ENCODE measurements at places on chromosomes 7 and 10.
A peak's percentile ranks its signal among the peaks of the same experiment; 100 is the strongest.

DNA sequence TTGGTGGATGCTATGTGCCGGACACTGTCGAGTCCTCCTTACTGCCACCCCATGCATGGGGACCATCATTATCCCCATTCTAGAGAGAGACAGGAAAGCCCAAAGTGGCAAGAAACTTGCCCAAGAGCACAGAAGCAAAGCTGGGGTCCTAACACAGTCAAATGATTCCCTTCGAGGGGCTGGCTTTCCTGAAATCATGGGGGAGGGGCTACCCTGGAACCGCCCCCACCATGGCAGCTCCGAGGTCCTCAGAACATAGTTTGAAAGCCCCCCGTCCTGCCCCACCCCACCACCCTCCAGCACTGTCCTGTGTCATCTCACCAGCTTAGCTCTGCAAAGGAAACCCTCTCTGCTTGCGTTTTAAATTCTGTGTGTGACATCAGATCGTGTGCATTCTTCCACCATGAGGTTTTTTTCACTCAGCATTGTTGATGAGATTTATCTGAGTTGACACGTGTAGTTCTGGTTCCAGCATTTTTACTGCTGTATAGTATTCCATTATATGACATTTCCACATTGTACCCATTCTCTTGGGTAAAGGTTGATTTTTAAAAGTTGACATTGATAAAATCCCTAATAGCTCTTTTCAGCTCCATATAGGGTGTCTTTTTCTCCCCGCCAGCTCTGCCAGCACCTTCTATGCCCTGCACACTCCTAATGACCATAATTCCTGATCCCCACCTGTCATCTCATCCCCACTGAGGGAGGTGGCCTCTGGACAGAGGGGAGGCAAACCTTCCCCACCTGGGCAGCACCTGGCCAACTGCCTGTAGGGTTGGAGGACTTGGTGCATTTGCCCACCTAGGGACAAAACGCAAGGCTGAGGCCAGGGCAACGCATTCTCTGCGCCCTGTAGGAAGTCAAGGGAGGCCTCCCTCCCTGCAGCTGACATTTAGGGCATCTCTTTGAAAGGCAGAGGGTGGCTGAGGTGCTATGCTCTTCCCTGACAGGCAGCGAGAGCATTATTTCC lies 100.2 kb upstream of the GPR26 start:
- no peak for DNase-seq

DNA sequence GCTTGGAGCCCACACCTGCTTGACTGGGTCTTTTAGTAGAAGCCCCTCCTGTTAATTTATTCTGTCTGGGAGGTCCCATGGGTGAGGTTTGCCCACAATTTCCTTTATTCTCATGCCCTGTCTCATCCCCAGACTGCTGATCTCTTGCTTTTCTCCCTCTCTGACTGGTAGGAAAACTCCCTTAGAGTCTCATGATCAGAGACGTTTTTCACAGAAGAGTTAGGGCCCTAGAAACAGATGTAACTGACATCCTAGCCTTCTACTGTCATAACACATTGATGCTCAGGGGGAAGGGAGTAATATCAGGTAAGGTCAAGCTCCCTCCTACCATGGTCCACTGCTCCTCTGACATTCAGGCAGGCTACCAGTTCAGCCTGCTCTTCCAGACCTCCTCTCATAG lies 43.7 kb upstream of the WASL start:
- DNase-seq: no peak

- no peak for DNase-seq
These were observed 655 bp downstream of the SP8 start for GRCh38 chr7:20786049-20786412.

DNA sequence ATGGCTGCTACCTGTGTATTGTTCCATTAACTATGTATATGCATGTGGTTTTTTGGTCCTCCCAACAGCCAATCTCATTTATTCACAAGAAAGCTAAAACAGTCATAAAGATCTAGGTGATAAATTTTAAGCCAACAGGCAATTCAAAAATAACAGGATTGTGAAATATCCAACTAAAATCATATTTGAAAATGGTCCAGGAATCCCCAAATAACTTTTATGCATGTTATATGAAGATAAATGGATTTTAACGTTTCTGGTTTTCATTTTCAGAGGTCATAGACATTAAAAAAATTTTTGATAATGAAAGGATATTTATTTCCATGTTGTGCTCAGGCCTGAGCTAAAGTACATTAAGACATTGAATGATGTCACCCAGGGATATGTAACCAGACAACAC lies 96.8 kb upstream of the JAZF1 start:
- DNase-seq: no peak

DNA sequence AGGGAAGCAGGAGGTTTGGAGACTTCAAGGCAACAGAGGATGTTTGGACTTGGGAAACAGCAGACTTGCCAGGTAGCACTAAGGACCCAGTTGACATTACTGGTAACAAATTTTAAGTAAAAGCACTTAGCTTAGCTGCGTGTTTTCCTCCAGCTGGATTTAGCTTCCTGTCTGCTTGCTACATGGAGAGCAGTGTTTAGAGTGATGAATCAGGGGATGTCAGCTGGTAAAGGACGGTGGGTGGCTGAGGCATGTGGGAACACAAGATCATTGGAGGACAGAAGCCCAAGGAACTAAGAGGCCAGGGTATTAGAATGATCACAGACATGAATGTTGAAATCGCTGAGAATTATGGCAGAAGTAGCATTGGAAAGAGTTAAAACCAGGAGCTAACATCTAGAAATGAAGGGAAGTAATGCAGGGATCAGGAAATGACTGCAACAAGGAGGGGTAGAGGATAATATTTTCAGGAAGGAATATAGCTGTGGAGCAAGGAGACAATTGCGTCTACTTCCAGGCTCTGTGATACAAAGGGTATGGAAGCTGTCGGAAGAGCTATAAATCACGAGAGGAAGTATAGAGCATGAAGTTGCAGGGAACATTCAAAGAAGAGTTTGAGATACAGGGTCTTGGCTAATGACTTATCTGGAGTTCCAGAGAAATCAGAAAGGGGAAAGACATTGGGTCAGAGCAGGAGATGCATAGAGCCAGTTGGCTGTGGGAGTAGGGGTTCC lies 34.4 kb downstream of the CALD1 start:
- DNase-seq: no peak

- no peak for DNase-seq
These were observed 1.5 kb downstream of the PTPN12 start for GRCh38 chr7:77538281-77539212.

GRCh38 chr7:372932-373791 lies 83.2 kb downstream of the FOXL3 start:
- DNase-seq: no peak

DNA sequence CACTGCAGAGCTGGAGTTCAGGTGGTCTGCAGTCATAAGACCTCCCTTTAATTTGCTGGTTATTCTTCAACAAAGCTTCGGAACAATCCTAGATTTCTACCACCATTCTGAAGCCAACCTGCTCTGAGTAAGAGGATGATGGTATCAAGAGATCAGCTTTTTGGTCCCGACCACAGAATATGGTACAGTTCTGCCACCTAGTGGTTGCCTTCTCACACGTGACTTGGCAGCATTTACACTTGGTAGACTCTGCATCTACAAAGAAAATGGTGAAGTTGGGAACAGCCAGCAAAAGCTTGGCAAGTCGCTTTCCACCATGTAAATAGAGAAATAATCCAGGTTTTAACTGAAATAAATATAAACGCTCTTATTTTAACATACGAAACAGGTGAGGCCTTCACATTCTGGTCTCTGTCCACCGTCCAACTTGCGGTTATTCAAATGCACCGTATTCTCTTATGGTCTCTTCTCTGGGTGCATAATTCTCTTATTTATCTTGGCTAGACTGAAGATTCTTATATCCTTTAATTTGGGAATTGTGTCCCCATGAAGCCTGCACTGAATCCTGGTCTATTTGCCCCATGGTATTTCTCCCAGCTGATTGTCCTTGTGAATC lies 173.9 kb upstream of the GRM3 start:
- no peak for DNase-seq

GRCh38 chr7:145050415-145050814 lies 214.6 kb upstream of the TPK1 start:
- DNase-seq: no peak

DNA sequence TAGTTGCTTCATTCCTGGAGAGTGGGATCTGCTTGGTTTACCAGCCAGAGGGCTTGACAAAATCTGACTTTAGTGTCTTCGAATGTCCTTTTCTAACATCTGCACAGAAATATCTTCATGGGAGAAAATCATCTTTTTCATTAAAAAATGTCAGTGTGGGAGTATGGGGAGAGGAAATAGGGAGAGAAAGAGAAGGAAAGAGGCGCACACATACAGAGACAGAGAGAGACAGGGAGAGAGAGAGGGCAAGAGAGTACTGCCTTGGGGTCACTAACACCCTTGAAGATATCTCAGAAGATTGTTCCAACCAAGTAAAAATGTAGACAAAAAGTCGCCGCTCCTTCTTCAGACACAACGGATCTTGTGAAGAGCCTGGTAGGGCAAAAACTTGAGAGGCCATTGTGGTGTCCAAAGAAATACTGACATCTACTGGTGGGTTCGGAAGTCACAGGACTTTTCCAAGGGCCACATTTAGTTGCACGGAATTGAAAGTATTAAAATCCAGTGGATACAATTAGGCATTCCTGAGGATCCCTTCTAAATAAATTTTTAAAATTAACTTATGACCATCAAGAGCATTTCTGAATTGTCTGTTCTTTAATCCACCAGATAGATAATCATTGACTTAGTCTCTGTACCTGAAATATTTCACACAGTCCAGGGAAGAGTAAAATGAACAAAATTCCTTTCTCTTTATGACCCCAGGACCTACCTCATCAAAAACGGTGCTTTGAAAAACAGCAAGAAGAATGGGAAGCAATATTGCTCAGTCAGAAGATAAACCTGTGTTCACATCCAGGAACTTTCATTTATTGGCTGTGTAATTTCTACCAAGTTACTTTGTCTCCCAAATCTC lies 29.7 kb downstream of the VIM start:
- peak; percentile 25 for DNase-seq

DNA sequence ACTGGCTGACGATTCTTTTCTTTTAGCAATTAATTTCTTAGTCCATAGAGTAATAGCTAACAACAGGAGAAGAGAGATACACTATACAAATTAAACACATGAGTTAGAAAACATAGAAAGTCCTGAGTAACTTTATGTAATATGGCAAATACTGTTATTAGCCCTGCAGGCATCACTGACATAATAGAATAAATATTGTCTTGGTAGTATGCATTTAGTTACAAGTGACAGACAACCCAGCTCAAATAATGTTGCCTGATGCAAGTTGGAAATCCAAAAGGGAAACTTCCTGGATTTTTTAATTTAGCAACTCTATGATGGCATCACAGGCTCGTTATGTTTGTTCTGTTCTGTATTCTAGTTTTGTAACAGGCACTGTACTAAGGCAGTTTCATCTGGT lies 95.1 kb downstream of the DKK1 start:
- DNase-seq: no peak

- no peak for DNase-seq
These were observed 72.6 kb downstream of the FOXL3 start for GRCh38 chr7:362402-363096.

DNA sequence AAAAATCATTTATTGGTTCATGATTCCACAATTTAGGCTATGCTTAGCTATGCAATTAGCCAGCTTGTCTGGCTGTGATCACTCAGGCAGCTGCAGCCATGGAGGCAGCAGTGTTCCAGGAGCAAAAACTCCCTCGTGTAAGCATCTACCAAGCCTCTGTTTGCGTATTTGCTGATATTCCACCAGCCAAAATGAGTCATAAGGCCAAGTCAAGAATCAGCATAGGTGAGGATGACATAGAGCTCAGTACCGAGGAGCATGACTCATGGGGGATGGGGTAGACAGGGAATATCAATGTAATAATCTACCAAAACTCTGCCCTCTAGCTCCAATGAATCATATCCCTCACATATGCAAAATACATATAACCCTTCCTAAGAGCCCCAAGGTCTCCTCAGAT lies 63.3 kb downstream of the IMMP2L start:
- no peak for DNase-seq

GRCh38 chr7:50285269-50285668 lies 19.2 kb upstream of the IKZF1 start:
- no peak for DNase-seq

- DNase-seq: no peak
These were observed at the start of gene SORCS3 for GRCh38 chr10:104641187-104641936. TSS of gene SORCS3 (plus strand) at chr10:104641290.

DNA sequence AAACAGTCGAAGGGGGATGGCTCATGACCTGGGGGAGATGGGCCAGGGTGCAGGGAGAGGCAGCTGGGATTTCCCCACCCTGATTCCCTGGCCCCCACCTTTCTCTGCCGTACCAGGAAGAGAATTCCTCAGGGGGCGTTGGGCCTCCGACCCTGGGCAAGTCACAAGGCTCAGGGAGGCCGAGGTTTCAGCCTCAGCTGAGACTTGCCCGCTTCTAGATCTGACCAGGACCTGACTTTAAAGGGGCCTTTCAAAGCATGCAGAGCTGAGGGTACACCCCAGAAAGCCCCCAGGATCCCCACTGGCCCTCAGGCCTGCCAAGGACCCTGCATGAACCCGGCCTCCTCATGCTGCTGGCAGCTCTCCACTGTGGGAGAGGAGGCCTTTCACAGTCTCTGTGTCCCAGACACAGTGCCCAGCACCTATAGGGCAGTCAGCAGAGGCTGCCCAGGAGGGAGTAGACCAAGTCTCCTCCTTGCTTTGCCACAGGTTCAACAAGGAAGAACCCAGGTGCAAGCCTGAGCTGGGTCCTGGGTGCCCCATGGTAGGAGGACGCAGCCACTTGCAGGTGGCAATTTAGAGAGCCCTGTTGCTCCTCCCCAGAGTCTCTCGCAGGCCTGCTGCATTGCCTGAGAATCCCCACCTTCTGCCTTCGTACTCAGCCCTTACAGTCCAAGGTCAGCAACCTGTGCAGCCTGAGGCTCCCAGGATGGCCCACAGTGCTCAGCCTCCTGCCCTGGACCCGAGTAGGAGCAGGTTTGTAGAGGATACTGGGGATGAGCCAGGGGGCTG lies 89.3 kb downstream of the CHST15 start:
- no peak for DNase-seq

DNA sequence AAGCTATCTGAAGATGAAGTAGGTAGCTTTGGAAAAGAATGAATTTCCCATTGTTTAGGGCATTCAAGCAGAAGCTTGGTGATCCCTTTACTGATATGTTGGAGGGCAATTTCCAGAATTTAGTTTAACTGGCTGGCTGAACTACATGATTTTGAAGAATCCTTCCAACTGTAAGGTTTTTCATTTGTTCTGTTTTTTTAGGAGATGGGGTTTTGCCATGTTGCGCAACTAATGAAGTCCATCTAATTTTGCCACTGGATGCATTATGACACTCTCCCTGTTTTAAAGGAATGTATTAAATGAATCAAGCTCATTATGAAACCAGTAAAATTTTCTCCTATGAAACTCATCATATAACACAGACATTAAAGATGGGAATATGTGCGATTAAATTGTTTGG lies 6.1 kb upstream of the DDX50 start:
- no peak for DNase-seq

- no peak for DNase-seq
These were observed 16.7 kb downstream of the RAMP3 start for GRCh38 chr7:45174328-45174610.

All from activated CD8-positive, alpha-beta memory T cell treated with anti-CD3 and anti-CD28 coated beads for 48 hours (primary cell).